ENCODE measurements at places on chromosomes 11 and 22.

DNA sequence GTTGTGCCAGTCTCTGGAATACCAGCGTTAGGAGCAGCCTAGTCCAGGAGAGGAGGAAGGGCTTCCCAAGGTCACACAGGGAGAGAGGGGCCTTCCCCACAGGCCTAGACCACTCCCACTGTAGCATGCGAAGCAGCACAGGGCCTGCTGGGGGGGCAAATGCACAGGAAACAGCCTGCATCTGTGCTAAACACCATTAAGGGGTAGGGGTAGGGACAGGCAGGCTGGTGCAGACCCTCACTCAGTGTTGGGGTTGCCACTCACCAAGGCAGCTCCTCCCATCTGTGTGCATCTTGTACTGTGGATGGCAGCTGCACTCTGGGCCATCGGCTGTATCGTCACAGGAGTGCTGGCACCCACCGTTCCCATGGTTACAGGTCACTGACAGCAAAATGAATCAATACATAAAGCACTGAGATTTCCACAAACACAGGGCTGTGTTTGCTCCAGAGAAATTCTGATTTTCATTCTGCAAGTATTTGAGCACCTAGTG lies 24.9 kb downstream of the SCUBE2 start:
- no peak for DNase-seq

- DNase-seq = no peak
Observed at GRCh38 chr11:75572744-75573143, 10.7 kb downstream of the SERPINH1 start.

DNA sequence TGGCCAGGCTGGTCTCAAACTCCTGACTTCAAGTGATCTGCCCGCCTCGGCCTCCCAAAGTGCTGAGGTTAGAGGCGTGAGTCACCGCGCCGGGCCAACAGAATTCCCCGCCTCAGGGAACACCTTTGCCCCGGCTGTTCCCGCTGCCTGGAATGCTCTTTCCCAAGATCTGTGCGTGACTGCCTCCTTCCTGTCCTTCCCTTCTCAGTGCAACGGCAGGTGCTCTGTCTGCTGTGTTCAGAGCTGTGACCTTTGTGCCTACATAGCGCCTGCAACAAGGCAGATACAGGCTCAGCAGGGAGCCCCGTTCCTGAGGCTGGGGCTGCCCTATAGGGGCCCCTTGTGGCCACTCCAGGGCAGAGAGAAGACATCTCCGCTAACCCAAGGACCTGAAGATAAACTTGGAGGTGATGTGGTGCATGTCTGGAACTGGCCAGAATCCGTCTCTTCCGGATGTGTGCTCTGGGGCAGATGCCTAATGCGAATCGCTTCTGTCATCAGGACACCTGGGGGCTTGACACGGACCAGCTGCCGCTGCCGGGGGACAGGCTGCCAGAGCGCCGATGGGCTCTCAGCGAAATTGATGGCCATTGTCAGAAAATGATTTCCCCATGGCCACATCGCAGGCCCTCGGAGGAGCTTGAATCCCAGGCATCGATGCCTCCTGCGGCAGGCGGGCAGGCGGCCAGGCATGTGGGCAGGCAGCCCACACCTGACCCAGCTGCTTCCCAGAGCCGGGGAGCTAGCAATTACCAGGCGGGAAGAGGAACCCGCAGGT lies 43.5 kb upstream of the TCF20 start:
- DNase-seq = peak; percentile 57

DNA sequence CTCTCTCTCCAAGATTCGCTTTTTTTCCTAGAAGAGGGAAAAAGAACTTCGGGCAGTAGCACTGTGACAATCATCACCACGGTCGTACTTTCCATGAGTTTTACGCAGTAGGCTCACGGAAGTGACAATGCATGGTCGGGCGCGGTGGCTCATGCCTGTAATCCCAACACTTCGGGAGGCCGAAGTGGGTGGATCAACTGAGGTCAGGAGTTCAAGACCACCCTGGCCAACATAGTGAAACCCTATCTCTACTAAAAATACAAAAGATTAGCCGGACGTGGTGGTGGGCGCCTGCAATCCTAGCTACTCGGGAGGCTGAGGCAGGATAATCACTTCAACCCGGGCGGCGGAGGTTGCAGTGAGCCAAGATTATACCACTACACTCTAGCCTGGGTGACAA lies 23.4 kb downstream of the GRAP2 start:
- no peak for DNase-seq

DNA sequence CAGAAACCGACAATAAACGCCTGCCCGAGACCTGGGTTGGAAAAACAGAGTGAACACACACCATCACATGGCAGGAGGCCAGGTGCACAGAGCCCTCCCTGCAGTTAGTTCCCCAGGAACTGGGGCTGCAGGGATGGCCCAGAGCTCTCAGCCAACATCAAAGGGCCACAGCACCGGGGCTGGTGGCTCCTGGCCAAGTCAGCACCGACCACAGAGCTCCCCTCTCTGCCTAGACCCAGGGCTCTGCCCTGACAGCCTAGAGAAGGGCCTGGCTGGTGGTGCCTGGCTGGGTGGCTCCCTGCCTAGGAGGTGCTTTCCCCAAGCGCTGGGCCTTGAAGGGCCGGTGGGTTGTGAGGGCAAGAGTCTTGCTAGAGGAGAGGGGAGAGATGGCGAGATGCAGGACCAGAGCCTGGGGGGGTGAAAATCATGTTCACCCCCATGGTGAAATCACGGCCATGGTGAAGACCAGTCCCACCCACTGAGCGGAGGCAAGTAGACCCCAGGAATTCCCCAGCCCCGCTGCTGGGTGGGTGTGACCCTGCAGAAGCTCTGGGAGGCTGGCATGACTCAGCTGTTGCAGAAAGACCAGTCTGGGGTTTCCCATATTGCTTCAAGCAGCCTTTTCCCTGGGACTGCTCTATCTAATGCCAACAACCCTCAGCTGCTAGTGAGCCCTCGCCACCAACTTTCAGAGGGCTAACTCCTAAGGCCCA lies 7.2 kb upstream of the BID start:
- peak; percentile 69 for DNase-seq

GRCh38 chr11:40537734-40538133 lies 921.7 kb downstream of the LRRC4C start:
- DNase-seq = no peak

DNA sequence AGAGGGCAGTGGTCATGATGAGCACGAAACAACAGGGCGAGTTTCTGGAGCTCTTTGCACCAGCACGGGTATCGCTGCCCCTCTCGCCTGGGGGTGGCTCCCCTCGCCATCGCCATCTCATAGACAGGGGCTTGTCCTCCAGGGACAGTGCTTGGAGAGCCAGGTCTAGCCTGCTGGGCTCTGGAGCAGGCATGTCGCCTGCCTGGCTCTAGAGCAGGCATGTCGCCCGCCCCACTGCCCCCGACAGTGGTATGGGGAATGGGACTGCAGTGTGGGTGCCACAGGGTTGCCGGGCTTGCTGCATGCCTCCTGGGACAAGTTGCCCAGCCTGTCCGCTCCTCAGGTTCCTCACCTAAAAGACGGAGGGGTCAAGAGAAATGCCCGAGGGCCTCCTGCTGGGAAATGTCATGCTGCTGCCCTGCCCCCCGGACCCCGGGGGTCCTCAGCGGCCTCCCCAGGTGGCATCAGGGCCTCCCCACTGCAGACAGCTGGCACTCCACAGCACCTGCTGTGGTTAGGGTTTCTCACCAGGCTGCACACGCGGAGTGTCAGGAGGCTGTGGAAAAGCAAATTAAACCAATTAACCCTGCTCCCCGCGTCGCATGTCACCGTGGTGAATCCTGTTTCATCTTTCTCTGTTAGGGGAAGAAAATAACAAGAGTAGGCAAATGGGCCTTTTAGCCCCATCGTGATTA lies 403.0 kb downstream of the TBC1D22A start:
- no peak for DNase-seq

DNA sequence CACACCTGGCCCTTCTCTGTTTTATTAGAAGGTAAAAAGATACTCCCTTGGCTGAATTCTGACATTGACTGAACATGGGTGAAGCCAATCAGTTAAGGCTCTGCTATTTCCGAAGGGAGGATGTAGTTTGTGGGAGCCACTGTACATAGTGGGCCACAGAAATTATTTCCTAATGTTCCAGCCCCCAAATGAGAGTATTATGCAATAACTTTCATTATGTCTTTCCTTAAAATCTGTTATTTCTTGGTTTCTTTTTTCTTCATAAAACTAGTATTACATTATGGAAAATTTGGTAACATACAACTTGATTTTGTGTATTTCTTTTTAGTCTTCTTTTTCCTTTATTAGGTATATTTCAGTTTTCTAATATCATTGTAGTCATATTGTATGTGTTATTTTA lies 51.9 kb upstream of the EP300 start:
- DNase-seq = no peak

- no peak for DNase-seq
Observed at GRCh38 chr11:108508653-108509593, 10.7 kb upstream of the POGLUT3 start.

DNA sequence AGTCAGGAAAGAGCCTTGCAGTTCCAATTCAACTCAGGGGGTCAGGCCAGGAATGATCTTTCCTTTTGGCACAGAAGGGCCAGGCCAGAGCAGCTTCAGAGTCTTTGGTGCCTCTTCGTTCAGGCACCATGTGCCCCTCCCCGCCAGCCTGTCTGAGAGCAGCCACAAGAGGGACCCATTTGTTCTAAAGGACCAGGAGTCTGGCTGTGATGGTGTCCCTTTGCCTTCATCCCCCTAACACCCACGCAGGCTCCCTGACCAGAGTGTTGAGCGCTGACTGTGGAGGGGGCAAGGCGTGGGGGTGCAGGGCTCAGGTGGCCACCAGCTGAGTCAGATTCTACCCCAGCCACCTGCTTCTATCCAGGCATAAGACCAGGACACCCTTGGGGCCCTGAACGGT lies 156.4 kb downstream of the TTC17 start:
- DNase-seq = peak; percentile 33

- DNase-seq = no peak
Observed at GRCh38 chr11:2731130-2732125, 31.6 kb upstream of the KCNQ1OT1 start.

DNA sequence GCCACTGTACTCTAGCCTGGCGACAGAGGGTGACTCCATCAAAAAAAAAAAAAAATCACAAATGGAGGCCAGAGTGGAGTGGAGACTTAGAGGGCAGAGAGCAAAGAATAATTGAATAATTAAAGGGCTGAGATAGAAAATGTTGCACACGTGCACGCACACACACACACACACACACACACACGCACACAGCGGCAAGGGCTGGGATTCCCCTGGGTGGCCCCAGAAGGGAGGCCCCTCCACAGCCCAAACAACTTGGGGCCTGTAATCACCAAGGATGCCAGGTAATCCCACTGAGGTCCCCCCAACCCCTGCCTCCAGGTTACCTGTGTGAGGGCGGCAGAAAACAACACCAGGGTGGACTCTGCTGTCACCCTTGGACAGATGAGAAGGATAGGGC lies 12.0 kb upstream of the DGKZ start:
- no peak for DNase-seq

DNA sequence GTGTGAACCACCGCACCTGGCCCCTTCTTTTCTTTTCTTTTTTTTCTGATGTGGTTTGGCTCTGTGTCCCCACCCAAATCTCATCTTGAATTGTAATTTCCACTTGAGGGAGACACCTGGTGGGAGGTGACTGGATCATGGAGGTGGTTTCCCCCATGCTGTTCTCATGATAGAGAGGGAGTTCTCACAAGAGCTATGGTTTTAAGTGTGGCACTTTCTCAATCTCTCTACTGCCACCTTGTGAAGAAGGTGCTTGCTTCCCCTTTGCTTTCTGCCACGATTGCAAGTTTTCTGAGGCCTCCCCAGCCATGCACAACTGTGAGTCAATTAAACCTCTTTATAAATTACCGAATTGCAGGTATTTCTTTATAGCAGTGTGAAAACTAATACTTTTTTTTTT lies 4.9 kb upstream of the TCN2 start:
- DNase-seq = no peak

GRCh38 chr11:120768949-120769348 lies 255.0 kb upstream of the TBCEL start:
- no peak for DNase-seq

DNA sequence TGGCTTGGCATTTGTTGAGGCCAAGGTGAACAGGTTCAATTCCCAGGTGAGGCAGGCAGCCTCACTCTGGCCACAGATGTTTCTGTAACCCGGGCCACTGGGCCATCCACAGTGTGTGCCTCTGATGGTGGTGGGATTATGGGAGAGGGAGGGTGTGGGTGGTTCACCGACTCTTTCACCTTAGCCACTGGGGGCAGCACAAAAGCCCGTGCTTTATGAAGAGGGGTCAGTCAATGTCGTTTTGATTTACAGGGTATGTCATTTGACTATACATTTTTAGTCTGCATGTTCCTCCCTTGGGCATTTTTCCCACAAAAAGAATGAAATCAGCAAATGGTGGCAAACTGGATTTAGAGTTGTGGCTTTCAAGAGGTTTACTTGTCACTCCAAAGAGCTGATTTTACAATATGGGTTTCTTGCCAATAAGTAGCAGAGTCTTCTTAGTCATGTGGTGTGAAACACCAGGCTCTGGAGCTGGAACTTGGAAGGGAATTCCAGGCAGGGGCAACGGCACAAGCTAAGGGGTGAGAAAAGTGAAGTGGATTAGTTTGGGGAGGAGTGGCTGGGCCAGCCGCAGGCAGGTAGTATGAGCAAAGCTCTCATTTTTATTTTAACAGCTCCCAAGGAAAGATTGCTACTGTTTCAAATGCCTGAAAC lies 217.8 kb upstream of the ZBED5 start:
- no peak for DNase-seq

GRCh38 chr11:93574638-93575220 lies 31.5 kb upstream of the SMCO4 start:
- DNase-seq = no peak

- no peak for DNase-seq
Observed at GRCh38 chr11:57233702-57234101, 3.3 kb downstream of the APLNR start.

DNA sequence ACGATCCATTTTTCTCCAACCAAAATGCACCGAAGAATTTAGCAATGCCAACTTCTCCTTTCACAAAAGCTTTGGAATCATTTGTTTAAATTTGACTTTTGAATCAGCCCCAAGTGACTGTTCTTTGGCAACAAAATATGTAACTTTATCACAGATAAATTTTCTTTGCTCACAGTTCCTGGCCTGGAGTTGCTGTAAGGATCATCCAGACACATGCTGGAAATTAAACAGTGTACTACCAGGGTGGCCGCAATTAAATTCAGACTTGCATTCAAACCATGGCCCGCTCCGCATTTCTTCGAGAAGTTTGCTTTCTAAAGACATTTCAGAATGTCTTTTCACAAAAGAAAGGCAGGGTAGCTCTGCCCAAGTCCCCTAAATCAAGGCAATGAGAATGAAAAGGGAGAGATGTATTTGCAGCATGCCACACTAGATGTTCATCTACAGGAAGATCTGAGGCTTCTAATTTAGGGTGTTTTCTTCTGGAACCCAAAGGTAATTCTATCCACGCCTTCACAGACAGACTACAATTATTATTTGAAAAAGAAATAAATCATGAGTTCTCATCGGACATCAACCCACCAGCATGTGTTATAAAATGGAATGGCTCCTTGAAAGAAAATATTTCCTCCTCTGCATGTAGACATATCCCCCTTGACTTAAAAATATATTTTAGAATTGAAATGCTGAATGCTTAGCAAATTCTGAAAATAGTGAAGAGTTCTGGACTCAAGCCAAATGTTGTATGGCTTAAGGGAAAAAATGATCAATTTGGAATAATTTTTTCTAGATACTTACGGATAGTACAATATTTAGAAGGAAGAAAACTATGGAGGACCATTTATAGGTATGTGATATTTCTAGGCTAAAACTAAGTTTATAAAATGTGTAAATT lies 189.7 kb upstream of the BLID start:
- DNase-seq = no peak

All from GM13977 (cell line).